ENCODE measurements at places on chromosomes 16 and 17.

GRCh38 chr17:64024215-64024654 lies 3.8 kb upstream of the ICAM2 start:
- no peak for DNase-seq

DNA sequence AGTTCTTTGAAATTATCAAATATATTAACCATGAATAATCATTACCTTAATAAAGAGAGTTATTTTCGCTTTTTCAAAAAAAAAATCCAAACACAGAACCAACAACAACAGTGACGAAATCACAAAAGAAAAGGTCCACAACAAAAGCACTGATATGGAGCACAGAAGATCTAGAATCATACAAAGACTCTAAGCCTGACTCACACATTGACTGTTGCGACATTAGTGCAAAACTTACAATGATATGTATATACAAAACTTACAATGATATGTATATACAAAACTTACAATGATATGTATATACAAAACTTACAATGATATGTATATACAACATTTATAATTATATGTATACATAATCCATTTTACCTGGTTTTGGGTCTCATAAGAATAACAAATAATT lies 117.7 kb downstream of the USP22 start:
- DNase-seq, result no peak

DNA sequence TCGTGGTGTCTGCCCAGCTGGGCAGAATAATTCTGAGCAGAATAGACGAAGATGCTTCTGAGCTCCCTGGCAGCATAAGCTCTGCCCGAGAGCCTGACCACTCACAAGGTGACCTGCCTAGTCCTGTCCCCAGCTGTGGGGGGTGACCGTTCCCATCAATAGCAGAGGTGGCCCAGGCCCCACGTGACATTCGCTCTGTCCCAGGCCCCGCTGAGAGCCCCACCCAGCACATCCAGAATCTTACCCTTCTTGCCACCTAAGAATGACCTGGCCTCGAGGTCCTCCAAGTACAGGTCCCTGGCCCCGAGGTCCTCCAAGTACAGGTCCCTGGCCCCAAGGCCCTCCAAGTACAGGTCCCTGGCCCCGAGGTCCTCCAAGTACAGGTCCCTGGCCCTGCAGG lies 695 bp upstream of the TMEM204 start:
- DNase-seq, result no peak

DNA sequence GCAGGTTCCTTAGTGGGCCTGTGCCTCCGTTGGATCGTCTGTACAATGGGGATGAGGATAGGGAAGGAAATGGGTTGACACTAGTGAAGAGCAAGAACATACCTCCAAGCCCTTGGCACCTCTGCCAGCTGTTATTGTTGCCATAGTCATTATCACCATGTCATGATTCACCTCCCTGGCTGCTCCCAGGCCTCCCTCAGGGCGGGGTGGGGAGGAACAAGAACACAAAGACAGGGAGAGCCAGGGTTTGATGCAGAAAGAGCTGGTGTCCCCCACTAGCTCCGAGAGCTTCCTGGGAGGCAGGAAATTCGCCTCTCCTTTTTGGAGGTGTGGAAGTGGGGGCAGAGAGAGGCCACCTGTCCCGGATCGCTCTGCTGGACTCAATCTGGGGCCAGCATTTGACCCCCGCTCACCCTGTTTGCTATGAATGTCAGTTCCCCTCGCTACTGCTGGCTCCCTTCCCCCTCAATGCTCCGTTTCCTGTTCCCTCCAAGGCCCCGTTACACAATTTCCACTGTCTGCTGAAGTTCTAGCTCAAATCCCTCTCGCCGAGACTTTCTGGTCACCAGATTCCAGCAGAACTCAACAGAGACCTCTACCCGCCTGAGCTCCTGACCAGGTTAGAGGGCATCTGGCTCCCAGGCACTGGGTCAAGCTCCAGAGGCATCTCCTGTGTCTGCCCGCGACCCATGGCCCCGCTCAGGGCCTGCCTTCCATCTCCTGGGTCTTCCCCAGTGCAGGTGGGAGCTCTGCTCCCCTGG lies 9.1 kb downstream of the TIMP2 start:
- DNase-seq, result peak; percentile 39

DNA sequence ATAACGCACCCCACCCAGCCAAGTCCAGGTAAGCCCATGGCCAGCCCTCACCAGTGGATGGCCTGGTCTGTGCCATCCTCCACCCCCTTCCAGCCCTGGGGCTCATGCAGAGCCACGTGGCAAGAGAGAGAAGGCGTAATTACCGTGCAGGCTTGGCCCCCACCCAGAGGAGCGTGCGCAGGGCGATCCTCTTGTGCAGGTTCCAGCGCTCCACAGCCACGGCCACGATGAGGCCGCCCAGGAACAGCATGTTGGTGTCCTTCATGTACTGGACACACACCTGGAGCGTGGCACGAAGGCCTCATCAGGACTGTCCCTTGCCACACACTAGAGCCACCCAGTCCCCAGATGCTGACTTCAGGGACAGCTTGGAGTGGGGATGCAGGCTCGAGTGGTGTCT lies 6.7 kb downstream of the SLC13A5 start:
- DNase-seq, result no peak
